ENCODE measurements at places on chromosomes 6 and 20.

- DNase-seq, result no peak
Observed at GRCh38 chr6:33170176-33171015, 21.9 kb downstream of the COL11A2 start.

DNA sequence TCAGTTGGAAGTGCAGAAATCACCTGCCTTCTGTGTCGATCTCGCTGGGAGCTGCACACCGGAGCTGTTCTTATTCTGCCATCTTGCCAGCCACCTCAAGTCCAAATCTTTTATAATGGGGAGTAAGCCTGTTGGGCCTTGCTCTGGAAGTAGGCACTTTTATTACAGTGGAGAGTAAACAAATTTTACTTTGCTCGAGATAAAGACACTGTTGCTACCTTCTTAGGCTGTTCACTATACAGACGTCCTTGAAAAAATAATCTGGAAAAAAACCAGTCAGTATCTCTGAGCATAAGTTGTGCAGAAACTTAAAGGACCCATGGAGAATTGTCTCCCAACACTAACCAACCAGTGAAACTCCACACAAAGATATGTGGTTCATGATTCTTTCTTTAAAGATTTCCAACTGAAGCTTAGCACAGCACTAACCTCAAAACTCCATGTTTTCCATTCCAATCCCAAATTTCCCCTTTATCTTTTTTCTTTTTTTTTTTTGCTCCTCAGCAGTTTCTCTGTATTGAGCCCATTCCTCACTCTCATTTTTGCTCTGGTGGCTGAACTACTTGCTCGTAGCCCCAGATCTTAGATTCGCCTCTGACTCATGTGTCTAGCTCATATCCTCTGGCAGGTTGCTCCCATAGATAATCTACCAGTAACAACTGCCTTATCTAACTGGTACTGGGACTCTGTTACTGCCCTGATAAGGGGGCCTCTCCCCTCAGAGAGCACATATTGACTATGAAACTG, 34.3 kb upstream of the COL9A1 start:
- DNase-seq, result no peak

DNA sequence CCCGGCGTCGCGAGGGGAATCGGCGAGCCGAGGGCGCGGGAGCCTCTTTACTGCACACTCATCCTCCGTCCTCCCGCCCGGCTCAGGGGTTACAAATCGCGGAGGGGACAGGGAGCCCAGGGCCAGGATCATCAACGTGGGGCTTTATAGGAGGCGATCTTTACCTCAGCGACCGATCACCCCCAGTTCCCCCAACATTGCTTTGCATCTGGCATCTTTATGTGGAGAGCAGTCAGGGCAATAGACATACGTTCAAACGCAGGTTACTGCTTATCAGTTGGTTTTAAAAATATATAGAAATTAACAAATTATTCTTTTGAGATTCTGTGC, 634 bp downstream of the HSF2 start:
- DNase-seq, result no peak

GRCh38 chr20:21340991-21341697, 38.0 kb downstream of the XRN2 start:
- no peak for DNase-seq

- no peak for DNase-seq
Observed at GRCh38 chr20:9903048-9903655, 64.3 kb upstream of the PAK5 start.

DNA sequence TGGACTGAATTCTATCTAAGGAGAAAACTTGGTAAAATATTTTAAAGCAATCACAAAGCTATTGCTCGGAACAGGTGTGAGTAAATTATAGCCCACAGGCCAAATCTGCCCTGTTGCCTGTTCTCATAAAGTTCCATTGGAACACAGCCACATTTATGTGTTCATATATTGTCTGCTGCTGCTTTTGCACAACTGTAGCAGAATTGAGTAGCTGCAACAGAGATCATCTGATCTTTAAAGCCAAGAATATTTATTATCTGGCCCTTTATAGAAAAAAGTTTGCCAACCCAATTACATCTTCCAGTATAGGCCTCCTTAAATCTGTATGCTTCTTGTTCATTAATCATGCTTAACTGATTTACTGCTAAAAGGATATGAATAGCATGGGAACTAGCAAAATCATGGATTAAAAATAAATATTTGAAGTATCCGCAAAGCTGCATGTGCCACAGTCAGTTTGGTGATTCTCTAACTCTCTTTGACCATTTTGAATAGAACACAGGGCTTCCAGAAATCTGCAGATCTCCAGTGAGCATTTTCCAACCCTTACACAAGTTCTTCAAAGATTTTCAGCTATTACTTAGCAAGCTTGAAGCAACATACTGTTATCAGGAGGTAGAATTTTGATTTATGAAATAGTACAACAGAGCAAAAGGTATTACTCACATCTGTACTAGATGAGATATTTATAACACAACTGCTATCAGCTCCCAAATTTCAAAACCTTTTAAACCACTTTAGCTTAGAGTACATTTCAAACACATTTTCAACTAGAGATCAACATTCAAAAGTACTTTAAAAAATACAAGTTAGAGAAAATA, 312.6 kb upstream of the ID4 start:
- no peak for DNase-seq

- no peak for DNase-seq
Observed at GRCh38 chr6:19501737-19502245, 335.4 kb upstream of the ID4 start.

- no peak for DNase-seq
Observed at GRCh38 chr20:38523697-38524096, 51.1 kb downstream of the RALGAPB start.

DNA sequence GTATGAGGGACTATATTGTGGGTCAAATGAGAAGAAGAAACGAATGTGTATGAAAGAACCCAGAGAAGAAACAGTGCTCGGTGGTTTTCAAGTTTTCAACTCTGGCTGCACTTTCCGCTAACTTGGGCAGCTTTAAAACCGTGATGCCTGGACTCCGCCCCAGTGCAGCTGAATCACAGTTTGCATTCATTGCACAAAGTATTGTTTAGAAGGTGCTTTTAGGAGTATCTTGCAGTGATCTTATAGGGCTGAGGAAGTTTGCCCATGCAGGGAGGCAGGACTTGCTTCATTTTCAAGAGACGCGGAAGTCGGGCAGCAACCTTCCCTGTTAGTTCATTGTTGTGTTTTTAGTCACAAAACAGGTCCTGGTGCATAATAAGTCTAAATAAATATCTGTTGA, 52.7 kb downstream of the RSPH3 start:
- DNase-seq, result no peak

DNA sequence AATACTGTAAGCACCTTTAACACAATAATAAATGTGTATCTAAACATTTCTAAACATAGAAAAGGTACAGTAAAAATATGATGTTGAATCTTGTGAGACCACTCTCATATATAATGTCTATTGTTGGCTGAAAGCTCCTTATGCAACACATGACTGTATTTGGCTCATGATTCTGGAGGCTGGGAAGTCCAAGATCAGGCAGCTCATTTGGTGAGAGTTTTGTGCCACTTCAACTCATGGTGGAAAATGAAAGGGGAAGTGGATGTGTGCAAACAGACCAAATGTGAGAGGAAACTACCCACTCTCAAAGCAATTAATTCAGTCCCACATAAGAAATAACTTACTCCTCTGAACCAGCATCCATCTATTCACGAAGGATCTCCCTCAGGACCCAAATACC, 257.7 kb upstream of the OPRM1 start:
- no peak for DNase-seq

- no peak for DNase-seq
Observed at GRCh38 chr6:138088326-138088762, 18.9 kb downstream of the PERP start.

- no peak for DNase-seq
Observed at GRCh38 chr6:113526995-113527394, 330.1 kb upstream of the MARCKS start.

DNA sequence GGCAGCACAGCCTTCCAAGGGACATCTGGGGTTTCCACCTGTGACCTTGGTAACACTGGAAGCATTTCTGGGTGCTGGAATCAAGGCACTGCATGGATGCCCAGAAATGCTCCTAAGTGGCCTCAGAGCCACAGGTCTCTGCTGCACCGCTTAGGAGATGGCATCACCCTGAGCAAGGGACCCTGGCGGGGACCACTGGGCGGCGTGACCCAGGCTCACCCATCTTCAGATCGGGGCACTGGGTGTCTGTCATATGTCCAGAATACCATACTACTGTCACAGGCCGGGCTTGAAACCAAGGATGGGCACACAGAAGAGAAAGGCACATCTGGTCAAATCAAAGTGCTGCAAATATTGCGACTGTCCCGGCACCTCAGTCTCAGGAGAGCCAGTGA, 45.9 kb downstream of the SSR1 start:
- no peak for DNase-seq

GRCh38 chr6:139235661-139236060, 56.1 kb downstream of the TXLNB start:
- no peak for DNase-seq

DNA sequence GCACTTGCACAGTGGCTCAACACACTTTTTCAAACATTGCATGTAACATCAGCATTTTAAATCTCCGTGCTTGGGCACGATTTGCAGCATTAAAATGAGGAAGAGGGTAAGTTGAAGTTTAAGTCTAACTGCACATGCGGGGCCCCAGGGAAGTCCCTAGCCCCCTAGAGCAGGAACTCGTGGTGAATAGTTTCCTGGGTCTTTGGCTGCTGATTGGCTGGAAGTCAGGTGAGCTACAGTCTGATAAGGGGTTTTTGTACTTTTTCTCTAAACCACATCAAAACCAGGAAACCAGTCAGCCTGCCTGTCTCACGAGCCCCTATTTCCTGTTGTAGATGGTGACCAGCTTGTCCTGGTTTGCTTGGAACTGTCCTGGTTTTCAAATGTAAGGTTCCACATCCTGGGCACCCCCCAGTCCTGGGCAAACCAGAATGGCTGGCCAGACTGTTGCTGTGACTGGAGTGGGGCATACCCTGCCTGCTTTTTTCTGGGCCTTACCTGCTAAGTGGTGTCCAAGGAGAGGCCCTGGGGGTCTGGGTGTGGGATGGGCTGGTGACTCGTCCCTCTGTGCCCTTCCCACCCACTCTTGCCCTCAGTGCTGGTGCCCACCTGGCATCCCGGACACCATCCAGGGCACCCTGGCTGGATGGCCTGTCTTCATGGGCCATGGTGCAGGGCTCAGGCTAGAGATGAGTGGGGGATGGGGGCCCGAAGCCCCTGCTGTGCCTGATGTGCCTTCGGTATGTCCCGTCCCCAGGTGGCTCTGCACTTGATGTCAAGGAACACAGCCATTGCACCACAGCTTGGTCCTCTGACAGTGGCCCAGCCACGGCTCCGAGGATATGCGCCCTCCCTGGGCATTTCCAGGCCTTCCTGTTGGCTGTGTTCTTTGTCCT, 31.8 kb downstream of the SUN5 start:
- DNase-seq, result no peak

DNA sequence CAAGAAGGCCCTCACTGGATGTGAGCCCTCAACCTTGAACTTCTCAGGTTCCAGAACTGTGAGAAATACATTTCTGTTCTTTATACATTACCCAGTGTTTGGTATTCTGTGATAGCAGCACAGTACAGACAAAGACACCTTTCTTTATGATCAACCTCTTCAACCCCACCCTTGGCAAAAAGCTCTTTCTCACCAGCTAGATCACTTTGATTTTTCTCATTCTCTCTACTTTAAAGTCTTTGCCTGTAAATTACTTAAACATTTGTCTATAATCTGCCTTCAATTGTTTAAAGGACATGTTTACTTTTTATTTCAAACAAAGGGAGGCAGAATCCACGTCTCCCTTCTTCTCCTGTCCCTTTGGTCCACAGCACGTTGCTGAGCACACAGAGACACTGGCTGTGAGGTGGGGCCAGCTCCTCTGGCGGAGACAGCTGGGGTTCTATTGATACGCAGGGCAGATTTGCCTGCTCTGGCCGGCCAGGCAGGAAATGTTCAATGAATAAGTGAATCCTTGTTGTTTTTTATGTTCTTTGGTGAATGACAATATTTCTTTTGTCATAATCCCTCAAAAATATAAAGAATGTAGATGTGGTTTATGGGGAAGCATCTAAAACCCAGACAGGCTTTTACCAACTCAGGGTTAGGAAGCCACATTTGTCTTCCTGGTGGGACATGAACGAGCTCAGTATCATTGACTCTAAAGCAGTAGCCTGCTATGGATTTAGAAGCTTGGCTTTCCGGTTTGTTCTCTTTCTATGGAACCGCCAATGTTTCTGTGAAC, 52.9 kb downstream of the NEDD9 start:
- DNase-seq, result no peak

DNA sequence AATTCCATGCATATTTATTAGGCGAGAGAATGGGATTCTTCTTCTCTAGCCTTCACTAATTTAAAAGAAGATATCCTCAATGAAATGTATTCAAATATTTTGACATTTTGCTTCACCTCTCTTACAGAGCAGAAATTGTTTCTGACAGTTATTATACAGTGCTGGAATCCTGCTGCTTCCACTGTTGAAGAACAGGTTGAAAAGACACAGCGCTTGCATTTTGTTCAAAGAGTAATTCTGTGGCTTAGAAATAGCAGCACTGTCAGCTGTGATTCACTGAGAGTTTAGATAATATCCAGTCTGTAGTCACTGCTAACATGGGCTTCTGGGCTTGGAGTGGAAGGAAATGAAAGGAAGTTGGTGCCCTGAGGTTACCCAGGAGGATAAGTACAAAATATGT, 117.1 kb upstream of the FBXL4 start:
- no peak for DNase-seq

- no peak for DNase-seq
Observed at GRCh38 chr6:21064756-21065340, 528.7 kb upstream of the SOX4 start.

GRCh38 chr6:52661551-52661950, 9.4 kb upstream of the TMEM14A start:
- no peak for DNase-seq

- no peak for DNase-seq
Observed at GRCh38 chr6:143742070-143742954, 64.5 kb downstream of the PHACTR2 start.

DNA sequence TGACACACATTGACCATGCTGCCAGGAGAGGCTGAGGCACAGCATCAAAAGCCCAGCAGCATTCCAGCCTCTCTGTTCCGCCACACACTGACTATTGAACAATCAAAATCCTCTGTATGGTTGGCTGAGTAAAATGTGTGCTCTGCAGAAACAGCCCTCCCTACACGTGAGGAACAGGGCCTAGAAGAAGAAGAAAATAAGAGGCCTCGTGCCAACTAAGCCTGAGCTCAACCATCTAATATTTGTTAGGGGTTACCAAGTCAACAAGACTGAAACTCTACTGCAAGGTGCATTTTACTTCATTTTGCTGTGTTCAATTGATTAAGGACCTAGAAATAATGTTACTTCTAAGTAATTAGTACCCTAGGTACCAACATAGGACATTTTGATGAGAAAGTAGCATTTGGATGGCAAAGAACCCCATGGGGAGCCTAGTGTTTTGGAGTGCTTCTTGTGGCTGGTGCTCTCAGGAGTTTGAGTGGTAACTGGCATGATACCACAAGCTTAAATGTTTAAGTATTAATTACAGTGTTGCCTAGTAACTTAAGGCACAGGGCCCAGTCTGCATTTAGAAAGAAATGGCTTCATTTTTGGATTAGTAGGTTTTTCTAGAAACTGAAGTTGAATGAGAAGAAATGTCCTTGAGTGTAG, 146.6 kb upstream of the PLN start:
- no peak for DNase-seq

- DNase-seq, result no peak
Observed at GRCh38 chr6:62612471-62612870, 326.4 kb upstream of the KHDRBS2 start.

Measured in hindlimb muscle (tissue), 1 donor.